ENCODE measurements at places on chromosomes 4 and X.

DNA sequence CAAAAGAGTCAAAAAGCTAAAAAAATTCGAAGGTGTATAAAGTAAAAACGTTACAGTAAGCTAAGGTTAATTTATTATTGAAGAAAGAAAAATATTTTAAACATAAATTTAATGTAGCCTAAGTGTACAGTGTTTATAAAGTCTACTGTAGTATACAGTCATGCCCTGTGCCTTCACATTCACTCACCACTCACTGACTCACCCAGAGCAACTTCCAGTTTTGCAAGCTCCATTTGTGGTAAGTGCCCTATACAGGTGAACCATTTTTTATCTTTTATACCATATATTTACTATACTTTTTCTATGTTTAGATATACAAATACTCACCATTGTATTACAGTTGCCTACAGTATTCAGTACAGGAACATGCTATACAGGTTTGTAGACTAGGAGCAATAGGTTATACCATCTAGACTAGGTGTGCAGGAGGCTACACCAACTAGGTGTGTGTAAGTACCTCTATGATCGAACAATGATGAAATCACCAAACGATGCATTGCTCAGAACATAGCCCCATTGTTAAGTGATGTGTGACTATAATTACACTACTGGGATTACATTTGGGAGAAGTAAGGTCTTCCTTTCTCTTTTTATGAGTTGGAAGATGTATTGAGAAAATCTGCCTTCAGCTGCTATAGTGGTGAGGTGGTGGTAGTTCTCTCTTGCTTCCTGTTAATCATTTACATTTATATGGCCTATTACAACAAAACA, 27.2 kb downstream of the TMSB4X start:
- DNase-seq, result no peak

DNA sequence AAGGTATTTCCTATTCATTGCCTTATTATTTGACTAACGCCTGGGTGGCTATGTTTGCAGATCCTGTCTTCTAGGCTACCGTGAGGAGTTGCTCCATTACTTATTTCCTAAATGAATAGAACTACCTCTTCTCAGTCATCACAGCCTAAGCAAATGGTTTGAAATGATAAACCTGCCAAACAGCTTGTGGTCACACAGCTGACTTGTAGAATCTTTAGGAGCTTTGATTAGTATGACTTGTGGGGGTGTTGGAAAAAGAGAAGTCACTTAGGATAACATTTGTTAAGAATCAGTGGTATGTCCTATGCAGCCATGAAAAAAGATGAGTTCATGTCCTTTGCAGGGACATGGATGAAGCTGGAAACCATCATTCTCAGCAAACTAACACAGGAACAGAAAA, 169.3 kb downstream of the PPARGC1A start:
- no peak for DNase-seq

DNA sequence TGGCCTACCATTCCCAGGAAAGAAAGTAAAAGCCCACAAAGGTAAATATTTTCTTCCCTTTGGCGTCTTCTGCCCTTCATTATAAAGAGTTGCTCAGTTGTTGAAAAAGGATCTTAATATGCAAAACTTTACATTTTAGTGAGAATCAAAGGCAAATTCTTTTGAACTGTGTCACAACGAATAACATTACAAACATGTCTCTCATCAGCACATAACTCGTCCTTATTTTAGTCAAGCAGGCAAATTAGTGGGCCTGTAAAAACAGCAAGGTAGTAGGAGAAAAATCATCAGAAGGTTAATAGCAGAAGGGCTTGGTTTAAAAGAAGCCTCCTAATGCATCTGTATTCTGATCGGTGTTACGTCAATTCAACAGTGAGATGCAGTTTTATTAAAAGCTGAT, 647.3 kb upstream of the DIPK2B start:
- DNase-seq, result no peak

GRCh38 chrX:134911348-134911747, 79.4 kb upstream of the SMIM10 start:
- no peak for DNase-seq

DNA sequence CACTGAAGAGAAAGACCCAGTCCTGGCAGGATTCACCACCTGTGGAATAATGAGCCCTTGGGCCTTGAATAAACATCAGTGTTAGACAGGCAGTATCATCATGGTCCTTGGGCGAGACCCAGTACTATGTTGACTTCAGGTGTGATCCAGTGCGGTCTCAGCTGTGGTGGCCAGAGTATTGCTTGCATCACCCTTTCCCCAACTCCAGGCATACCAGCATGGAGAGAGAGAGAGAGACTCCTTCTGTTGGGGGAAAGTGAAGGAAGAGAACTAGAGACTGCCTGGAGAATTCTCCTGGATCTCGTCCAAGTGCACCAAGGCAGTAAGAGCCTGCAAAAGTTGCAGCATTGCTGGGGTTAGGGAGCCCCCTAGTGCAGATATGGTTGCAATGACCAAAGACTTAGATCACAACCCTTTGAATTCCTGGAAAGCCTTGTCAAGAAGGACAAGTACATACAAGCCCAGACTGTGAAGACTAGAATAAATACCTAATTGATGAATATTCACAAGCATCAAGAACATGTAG, 61.1 kb upstream of the VAMP7 start:
- peak; percentile 66 for DNase-seq
